ENCODE measurements at places on chromosomes 13 and 19.
A peak's percentile ranks its signal among the peaks of the same experiment; 100 is the strongest.

DNA sequence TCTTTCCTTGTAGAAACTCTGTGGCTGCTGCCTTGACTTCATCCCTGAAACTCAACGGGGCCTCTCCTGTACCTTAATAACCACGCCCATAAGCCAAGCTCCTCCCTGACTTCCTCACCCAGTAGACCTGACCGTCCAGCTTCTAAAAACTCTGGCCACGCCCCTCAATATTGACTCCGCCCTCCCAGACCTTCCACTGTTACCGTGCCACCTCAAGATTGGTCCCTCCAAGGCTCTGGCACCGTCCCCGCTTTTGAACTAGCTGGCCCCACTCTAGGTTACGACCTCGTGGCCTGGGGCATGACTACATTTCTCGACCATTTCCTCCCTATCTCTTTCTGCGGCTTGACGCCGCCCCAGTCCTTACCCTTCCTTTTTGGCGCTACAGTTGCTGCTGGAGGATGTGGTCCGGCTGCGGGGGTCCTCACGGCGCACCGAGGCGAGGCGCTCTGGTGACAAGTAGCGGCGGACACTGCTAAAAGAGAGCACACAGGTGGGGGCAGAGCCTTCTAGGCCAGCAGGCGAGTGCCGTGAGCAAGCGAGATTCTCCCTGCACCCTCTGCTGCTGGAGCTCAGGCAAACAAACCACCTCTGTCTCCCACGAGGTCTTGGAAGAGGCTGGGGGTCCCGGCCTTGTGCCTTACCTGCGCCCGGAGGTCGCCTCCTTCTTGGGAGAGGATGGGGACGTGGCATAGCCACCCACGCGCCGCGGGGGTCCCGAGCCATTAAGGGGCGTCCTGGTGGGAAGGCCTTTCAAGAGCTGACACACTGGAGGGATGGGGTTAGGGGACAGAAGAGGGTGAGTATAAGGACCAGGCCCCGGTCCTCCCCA lies 2.3 kb upstream of the EML2 start:
- DNase-seq = peak; percentile 90

GRCh38 chr19:50315773-50316448 lies 13.3 kb downstream of the KCNC3 start:
- DNase-seq = no peak

DNA sequence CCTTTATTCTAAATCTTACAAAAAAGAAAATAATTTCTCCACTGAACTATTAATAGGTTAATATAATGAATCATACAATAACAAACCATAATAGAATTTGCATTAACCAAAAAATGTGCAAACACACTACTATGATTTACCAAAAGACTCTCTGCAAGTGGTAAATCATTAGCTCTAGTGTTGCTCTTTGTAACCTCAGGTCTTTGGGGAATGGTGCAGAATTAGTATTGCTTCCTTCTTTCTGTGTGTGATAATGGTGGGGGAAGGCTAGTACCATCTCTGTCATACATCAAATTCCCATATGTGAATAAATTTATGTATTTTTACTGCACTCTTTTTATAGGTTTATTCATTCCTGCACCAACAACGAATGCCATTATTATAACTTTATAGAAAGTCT lies 105.1 kb downstream of the COG6 start:
- no peak for DNase-seq

DNA sequence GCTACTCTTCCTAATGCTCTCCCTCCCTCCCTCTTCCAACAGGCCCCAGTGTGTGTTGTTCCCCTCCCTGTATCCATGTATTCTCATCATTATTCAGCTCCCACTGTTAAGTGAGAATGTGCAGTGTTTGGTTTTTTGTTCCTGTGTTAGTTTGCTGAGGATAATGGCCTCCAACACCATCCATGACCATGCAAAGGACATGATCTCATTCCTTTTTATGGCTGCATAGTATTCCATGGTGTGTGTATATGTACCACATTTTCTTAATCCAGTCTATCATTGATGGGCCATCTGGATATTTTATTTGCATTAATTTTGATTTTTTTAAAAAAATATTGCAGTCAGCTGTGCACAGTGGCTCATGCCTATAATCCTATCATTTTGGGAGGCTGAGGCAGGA lies 15.8 kb upstream of the ZNRF4 start:
- DNase-seq = no peak

- no peak for DNase-seq
Measured at GRCh38 chr19:8023371-8023770, 17.9 kb upstream of the ELAVL1 start.

GRCh38 chr13:100800283-100800875 lies 125.8 kb upstream of the TMTC4 start:
- no peak for DNase-seq

GRCh38 chr19:40666803-40667438 lies 23.5 kb downstream of the NUMBL start:
- no peak for DNase-seq

- no peak for DNase-seq
Measured at GRCh38 chr13:73278186-73278585, 219.4 kb downstream of the KLF5 start.

- DNase-seq = no peak
Measured at GRCh38 chr13:23609414-23609760, 39.2 kb downstream of the TNFRSF19 start.

DNA sequence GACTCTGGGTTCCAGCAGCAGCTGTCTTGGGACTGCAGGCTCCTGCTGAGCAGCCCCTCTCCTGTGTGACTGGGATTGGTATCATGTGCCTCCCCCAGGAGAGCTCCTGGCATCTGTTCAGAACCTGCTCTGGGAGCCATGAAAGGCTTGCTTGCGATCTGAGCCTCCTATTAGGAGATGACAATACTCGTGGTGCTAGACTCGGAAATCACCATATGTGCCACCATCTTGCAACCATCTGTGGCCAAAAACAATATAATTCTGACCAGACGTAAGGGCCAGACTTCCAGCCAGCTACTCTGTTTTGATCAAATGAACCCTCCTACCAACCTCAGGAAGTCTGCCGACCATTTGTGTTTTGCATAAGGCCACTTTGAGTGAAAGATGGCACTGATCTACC lies 484.7 kb downstream of the IRS2 start:
- DNase-seq = no peak

- DNase-seq = no peak
Measured at GRCh38 chr13:111610081-111610480, 289.6 kb downstream of the TEX29 start.

- no peak for DNase-seq
Measured at GRCh38 chr13:24905242-24905641, 141.3 kb downstream of the RNF17 start.

DNA sequence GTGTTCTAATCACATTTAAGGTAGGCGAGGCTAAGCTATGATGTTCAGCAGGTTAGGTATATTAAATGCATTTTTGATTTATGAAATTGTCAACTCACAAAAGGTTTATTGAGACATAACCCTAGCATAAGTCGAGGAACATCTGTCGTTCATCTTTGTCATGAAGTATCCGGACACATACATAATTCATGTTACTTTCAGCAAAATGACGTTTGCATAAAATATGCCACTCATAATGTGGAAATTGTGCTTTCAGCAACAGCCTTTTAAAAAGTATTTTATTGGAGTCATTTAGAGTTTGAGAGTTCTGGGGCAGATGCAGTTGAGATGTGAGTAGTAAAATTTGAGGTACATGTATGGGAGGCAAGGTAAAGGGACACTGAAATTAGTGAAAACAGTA lies 66.4 kb downstream of the NAA16 start:
- no peak for DNase-seq

- peak; percentile 53 for DNase-seq
Measured at GRCh38 chr13:44273991-44274770, 99.4 kb upstream of the SERP2 start.

- no peak for DNase-seq
Measured at GRCh38 chr13:110407531-110407930, 100.4 kb downstream of the COL4A2 start.

GRCh38 chr13:110297766-110298504 lies 9.0 kb downstream of the COL4A1 start:
- DNase-seq = no peak

- no peak for DNase-seq
Measured at GRCh38 chr13:109274188-109274821, 512.1 kb downstream of the IRS2 start.

DNA sequence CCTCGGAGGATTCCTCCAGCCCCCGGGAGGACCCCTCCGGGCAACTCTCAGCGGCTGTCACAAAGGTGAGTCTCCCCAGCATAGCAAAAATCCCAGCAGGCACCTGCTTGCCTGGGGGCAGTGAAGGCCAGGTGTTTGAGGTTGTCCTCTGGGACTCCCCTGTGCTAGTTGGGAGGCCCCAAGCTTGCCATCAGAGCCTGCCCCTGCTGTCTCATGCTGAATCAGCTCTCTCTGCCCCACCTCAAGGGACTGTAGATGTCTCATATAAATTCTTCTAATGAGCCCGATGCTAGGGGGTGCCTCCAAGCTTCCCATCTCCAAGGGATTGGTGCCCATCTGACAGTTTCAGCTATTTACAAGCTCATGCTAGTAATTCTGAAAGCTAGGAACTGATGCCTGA lies 53.6 kb downstream of the NWD1 start:
- no peak for DNase-seq

GRCh38 chr19:12778017-12778904 lies 2.9 kb upstream of the HOOK2 start:
- peak; percentile 53 for DNase-seq

- no peak for DNase-seq
Measured at GRCh38 chr13:106177146-106177545, 358.3 kb downstream of the EFNB2 start.

- DNase-seq = no peak
Measured at GRCh38 chr19:29530540-29531457, 5.0 kb downstream of the VSTM2B start.

DNA sequence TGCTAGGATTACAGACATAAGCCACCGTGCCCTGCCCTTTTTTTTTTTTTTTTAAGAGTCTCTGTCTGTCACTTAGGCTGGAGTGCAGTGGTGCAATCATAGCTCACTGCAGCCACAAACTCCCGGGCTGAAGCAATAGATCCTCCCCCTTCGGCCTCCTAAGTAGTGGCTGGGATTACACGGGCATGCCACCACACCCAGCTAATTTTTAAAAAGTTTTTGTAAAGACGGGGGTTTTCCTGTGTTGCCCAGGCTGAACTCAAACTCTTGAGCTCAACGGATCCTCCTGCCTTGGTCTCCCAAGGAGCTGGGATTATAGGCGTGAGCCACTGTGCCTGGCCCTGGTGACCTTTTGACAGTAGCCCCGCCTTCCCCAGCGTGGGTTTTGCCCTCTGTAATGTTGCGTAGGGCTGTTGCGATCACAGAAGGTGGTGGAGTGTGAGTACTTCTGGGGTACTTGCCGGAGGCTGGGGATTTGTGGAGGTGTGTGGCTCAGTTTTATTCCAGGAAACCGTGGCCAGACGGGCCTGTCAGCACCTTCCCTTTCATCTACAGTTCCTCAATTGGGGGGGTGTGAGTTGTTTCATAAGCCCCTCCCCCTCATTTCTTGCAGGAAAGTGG lies 11.6 kb upstream of the RETN start:
- no peak for DNase-seq

GRCh38 chr13:53341144-53341510 lies 312.5 kb downstream of the OLFM4 start:
- no peak for DNase-seq

- no peak for DNase-seq
Measured at GRCh38 chr19:1483131-1483978, 4.3 kb upstream of the C19orf25 start.

- no peak for DNase-seq
Measured at GRCh38 chr13:31050486-31051400, 111.0 kb downstream of the HSPH1 start.

DNA sequence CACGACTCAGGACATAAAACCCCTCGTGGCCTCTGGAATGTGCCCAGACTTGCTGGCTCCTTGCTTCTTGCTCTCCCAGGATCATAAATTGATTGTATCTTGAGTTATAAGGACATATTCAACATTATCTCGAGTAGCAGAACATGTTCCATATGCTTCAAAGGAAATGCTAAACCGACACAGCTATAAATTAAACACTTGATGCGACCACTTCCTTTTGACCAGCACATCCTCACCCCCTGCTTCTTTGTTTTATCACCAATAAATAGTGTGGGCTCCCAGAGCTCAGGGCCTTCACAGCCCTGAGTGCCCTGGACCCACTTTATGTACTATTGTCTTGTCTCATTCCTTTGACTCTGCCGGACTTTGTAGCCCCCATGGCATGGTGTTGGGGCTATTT lies 157.0 kb upstream of the PABPC3 start:
- DNase-seq = no peak

GRCh38 chr19:6586056-6586455 lies 4.9 kb downstream of the CD70 start:
- no peak for DNase-seq

- DNase-seq = peak; percentile 92
Measured at GRCh38 chr19:16829010-16829821, at the start of gene SIN3B. Gene SIN3B (plus strand): TSS chr19:16829398. CDS start chr19:16829421, 23 bp downstream.

GRCh38 chr13:105763851-105764250 lies 771.6 kb downstream of the EFNB2 start:
- DNase-seq = no peak

- no peak for DNase-seq
Measured at GRCh38 chr19:14545716-14546082, 16.3 kb downstream of the TECR start.

DNA sequence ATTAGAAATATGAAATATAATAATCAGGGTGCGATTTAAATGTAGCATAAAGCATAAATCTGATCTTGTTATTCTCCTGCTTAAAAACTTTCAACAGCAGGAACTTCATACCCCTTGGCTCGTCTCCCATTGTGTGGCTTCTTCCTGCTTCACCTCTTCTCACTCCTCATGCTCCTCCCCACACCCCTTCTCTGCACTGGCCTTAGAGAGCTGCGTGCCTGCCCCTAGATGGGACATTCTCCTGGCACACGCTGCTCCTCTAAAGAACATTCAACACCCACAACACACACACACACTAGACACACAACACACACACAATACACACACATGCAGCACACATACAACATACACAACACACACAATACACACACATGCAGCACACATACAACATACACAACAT lies 104.6 kb upstream of the RAP2A start:
- DNase-seq = no peak

- DNase-seq = peak; percentile 55
Measured at GRCh38 chr13:79423801-79424642, 18.0 kb upstream of the RBM26 start.

GRCh38 chr13:28610996-28611395 lies 47.9 kb upstream of the POMP start:
- no peak for DNase-seq

- DNase-seq = no peak
Measured at GRCh38 chr13:29448174-29448573, 147.3 kb downstream of the SLC7A1 start.

DNA sequence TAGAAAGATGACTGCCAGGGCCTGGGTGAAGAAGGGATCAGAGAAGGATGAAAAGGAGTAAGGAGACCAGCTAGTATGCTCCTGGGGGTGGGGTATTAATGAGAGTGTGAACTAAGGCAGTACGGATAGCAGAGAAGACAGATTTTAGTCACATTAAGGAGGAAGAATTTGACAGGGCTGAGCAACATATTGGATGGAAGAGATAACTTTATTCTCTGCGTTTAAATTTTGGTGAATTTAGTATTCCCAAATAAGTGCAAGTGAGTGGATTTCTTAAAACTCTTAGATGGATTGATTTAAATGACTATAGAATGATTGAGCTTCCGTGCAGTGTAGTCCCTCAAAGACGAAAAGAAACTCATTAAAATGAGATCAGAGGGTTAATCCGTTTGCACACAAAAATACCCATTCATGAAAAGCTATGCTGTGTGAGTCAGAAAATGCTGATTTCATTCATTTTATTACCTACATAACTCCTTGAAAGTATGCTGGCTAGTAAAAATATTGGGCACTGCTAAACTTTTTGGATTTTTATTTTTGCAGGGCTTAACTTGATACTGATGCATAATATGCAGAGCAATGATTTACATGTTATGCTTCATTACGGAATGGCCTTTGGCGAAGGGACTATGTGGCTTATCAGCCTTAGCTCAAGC lies 54.1 kb downstream of the WDFY2 start:
- DNase-seq = no peak
